ENCODE measurements at places on chromosomes 1 and 21.

GRCh38 chr1:174789399-174789798 is 210.3 kb upstream of the CACYBP start:
- no peak for DNase-seq

- no peak for DNase-seq
Observed at GRCh38 chr1:3061566-3061965, 7.4 kb upstream of the PRDM16 start.

GRCh38 chr21:45875416-45875760 is 106.2 kb upstream of the COL6A1 start:
- DNase-seq: no peak

DNA sequence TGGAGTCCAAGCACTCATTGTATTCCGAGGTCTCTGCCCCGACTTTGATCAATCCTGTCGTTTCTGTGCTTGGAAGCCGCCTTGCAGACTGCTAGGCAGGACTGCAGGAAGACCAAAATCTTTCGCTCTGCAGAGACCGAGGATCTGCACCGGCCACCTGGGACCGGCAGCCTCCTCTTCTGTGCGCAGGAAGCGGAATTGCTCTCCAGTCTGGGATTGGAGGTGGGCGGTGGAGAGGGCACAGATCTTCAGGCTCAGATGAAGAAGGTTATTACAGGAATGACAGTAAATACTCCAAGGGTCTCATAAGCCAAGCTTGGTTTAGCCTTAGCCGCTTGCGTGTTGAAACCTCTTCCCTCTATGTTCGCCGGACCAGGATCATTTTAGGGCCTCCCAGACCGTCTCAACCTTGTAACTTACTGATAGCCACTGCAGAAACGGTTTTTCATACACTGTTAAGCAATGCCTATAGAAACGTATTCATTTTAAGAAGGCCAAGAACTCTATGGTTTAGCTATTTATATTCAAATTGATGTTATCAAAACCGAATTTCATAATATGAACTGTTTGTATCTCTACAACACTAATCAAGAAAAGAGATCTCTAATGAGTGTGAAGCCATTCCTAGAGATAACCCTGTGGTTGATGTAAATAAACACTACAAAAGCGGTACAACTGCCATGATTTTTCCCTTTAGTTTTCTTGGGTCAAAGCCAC is 1.1 kb downstream of the MIA3 start:
- no peak for DNase-seq

DNA sequence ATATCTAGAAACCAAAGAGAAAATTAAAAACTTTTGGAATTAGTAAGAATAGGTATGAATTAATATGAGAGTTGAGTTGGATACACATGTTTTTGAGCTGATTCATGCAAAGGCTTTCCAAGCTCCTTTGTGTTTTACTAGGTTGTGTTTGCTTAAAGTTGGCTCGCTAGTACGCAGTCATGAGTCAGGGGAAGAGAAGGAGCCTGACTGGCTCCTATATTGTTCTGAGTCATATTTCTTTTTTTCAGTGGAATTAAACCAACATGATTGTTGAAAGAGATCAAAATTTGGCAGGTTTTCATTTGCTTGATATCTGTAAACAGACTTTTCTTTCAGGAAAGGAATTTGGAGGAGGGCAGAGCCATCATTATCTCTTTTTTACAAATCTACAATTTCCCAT is 66.7 kb downstream of the MAGI3 start:
- DNase-seq: no peak

DNA sequence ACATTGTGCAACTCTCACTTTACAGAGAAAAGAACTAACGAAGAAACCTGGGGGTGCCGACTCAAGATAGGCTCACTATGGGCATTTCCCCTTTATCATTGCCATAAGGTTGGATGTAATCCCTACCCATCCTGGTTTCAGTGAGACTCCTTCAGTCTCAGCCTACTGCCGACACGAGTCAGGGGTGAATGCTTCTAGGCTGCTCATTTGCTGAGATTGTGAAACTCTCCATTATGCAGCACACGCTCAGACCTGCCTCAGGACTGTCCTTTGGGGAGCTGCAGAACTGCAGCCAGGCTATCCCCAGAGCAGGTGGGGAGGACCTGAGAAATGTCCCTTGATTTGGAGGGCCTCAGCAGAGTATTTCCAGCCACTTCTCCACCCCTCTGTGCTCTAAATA is 22.2 kb downstream of the TSHB start:
- DNase-seq: no peak

- DNase-seq: no peak
Observed at GRCh38 chr1:244376126-244376525, 75.6 kb downstream of the ADSS2 start.

GRCh38 chr1:234721476-234722269 is 111.7 kb upstream of the IRF2BP2 start:
- no peak for DNase-seq

DNA sequence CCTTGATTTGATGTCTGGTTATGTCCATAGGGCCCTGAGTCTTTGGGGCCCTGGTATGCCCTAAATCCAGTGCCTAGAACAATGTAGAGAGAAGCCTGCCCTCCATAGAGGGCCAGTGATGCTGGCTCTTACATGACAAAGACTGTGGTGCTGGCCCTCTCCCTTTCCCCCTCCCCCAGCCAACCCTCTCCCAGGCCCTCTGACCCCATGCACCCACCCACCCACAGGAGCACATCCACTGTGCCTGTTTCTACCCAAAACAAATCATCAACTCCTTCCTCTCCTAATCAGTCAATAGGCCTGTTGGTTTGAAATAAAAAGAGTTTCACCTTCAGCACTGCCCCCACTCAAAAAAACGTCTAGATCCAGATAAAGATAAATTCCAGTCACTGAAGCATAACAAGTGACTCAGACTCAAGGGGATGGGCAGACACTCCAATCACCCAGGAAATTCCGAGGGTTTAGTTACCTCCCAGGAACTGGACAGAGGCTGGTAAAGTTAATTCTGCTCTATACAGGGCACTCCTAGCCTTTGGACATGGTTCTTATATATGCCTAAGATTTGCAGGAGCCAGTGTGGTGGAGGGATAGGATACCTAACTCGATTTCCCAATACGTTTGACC is 144.8 kb upstream of the VANGL1 start:
- no peak for DNase-seq

DNA sequence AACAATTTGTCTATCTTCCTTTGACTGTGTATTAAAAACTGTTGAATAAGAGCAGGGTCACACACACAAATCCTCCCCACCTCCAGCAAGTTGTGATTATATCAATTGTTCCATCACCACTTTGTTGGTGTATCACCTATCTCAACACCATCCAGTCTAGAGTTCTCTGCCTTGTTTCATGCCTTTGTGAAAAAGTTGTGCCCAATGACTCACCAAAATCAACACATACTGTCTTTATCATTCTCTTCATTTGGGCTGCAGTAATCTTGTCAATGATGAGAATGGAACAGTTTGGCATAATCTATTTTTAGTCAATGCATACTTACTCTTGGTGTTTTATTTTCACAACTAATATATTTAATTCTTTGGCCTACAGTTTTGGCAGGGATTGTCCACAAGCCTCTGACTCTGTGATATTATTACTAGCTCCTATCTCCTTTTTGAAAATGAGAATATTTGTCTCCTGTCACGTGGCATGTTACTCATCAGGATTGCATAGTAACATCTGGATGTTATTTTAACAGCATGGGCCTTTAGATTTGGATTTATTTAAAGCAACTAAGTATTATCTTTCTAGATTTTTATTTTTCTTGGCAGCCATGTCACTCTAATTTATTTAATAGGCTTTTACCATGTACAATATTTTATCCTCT is 5.1 kb downstream of the C1orf87 start:
- no peak for DNase-seq

GRCh38 chr1:8745749-8746390 is 71.6 kb downstream of the RERE start:
- DNase-seq: no peak

DNA sequence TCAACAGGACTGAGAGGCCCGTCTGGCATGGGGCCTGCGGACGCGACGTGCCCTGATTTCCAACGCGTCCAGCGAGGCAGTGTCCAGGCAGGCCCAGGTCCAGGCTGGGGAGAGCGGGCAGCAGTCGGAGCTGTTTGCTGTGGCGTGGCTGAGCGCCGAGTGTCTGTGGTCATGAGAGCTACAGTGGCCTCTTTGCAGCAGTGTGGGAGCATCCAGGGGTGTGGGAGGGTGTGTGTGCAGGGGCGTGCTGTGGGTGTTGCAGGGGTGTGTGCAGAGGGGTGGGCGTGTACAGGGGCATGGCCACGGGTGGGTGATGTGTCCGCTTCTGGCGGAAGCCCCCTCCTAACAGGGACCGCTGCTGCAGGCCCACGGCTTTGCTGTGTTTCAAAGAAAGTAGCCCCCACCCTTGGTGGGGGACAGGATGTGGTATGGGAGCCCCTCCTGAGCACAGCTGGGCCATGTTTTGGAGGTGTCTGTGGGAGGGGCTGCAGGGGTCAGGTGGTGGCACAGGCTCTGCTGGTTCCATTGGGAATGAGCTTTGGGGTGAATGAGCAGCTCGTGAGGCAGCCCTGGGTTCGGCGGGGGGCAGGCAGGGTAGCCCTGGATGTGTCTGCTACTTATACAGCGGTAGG is 17.7 kb downstream of the PLCH2 start:
- DNase-seq: no peak

All from vagina (tissue), 2 donors.